Activated T-helper 17 cell treated with anti-CD3 and anti-CD28 coated beads, Interleukin-2, amount 50 U/mL, for 72 hours (primary cell): ENCODE measurements at places on chromosomes 6 and 20.

- no peak for ATAC-seq
Observed at GRCh38 chr20:14764511-14765369, 427.3 kb upstream of the FLRT3 start.

GRCh38 chr6:158808941-158809678 is 10.1 kb downstream of the EZR start:
- peak; percentile 54 for ATAC-seq

- peak; percentile 76 for ATAC-seq
Observed at GRCh38 chr6:111813237-111813636, 60.0 kb downstream of the FYN start.

GRCh38 chr6:43222418-43223059 is 6.7 kb downstream of the DNPH1 start:
- ATAC-seq = no peak

DNA sequence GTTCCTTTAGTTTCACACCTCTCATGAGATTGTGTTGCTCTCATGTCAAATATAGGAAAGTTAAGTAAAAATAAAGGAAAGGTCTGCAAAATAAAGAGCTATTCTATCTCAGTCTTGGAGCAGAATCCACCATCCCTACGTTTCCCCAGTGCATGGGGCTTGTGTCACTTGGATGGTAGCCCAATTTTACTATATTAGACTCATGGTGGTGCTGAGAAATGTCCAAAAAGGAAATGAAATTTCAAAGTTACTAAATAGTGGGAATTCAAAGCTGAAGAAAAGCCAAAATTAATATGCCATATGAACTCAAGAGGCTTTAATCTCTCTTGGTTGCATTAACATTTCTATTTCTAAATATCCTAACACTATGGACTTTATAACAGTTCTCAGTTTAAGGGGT is 1283.3 kb upstream of the GJE1 start:
- no peak for ATAC-seq

DNA sequence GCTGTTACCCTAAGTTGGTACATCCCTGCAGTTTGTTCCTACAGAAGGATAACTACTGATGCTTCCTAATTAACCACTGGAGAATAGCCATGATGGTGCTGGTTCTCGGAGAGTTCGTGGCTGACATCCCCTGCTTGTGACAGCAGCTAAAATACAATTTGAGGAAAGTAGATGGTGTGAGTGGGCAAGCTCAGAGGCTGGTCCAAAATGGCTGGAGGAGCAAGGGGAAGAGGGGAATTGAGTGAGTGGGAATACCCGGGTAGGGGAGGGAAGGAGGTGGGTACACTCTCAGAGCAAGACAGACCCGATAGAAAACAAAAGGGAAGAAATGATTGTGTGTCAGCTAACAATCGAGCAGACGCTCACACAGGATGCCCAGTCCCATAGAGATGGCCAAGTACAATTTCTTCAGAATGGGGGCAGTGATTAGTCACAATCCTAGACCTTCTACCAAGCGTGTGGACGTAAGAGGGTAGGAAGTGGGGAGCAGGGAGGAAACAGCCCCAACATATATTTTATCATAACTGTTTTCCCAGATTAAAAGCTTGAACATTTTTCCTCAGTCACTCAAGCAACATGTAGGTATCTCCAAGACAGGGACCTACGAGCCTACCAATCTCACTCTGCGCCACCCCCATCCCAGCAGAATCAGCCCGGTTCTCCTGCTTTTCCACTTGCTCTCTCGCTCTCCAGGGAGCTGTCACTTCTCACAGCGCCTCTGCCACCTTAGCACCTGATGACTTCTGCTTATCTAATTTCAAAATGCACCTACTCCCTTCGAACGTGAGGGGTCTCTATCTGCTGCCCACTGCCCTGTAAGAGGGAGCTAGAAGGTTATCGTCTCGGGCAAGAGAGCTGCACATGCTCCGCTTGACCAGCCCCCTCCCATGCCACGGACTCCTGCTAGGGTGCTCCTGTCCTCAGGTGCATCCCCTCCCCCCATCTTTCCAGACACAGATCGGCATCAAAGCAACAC is 26.2 kb downstream of the RIPOR2 start:
- ATAC-seq = peak; percentile 41

DNA sequence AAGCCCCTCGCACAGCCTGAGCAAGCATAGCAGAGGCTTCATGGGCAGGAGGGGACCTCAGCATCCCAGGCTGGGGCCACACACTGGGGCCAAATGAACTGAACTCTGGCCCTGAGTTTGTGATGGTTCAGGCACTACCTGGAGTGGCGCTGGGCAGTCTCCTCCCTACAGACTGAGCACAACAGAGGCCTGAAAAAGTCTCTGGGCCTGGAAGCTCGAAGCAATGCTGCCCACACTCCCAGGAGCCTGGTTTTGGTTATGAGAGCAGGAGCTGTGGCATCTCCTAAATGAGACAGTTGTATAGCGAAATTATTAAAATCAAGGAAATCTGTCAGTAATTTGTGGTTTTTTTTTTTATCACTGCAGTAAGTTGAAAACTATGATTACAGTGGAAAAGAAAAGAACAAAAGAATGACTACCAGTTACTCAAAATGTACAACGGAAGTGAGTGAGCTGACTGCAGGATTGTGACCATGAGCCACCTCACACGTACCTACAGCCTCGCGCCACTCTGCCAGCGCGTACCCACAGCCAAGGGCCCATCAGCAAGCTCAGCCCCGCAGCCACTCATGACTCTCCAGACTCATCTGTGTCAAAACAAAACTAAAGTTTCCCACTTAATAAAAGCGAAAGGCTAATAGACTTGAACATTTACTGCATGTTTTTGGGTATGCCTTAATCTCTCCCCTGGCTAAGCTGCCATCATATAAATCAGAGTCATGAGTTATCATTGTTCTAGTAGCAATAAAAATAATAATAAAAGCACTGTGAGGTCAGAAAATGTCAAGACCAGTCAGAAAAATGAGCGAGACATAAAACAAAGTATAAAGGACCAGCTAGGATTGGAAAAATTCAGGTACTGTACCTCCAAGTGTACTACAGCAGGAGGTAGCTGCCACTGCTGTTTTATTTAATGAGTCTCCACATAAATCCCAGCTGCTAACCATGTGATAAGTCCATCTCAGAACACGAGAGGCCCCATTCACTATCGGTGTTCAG is 177.0 kb downstream of the FOXC1 start:
- ATAC-seq = peak; percentile 99

DNA sequence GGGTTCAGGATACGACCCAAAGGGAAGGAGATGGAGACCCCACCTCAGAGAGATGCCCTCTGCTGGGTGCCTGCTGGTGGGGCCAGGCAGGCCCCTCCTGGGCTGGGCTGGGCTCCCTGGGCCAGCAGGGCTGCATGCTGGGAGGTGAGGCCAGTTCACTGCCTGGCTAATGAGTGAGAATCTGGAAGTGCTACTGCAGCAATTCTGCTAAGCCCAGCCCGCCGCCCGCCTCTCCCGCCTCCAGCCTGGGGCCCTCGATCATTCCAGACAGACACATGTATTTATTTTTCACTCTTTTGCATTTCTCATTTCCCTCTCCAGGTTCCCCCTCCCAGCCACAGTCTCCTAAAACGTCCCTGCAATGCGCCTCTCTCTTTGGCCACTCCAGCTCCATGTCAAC is 79.6 kb downstream of the CDH22 start:
- ATAC-seq = no peak

- ATAC-seq = no peak
Observed at GRCh38 chr6:69349771-69350170, 447.0 kb downstream of the LMBRD1 start.

- ATAC-seq = no peak
Observed at GRCh38 chr6:14612016-14612980, 494.7 kb downstream of the CD83 start.

DNA sequence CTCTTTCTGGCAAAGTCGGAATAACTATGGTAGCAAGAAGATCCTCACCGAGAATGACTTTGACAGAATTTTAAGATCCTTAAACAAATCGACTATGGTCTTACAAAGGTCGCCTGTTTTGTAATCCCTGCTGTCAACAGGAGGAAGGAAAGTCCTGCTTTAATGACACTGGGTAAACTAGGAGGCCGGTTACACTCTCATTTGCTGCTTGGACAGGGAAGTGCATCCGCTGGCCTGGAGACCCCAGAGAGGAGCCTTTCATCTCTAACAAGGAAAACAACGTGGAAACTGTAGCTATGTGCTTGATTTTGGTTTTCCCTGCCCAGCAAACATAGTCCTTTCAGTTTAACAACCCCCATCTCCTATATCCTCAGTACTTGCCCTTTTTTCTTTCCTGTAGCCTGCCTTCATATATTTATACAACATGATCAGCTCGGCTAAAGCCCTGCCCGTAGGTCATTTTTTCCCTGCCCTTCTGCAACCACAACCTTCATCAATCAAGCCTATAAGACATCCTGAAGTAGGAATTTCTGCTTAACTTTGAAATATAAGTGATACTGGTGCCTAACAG is 97.2 kb upstream of the RIN2 start:
- no peak for ATAC-seq

DNA sequence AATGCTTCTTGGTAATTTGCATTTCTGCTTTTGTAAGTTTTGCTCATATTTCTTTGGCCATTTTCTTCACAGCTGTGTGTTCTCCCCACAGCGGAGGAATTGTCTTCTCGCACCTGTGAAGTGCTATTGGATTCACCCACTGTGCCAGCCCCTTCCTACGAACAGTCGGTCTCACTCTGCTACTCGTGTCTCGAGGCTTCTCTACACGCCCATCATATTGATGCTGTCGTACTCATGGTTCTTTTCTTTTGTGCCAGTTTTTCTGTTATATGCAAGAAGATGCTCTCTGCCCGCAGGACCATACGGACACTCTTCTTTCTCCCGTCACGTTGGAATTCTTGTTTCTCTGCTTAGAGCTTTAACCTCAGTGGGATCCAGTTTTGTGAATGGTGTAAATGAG is 200.3 kb downstream of the DLL1 start:
- no peak for ATAC-seq

GRCh38 chr20:33971147-33971975 is 22.4 kb upstream of the RALY start:
- ATAC-seq = no peak

DNA sequence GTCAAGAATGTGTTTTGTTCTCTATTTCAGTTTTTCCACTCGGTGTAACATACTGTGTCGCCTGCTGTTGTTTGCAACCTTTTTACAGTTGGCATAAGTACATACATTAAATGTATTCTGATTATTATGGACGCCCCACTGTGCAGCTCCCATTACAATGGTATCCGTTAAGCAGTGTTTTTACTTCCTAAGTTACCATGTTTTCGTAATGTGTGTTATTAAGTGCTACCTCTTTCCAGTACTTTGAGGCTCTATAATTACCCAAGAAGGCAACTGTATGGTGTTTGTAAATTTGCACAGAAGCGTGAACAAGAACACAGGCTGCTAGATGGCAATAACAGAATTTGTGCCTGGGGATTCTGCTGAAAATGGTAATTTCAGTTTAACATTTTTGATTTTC is 568.0 kb upstream of the MARCKS start:
- ATAC-seq = no peak

DNA sequence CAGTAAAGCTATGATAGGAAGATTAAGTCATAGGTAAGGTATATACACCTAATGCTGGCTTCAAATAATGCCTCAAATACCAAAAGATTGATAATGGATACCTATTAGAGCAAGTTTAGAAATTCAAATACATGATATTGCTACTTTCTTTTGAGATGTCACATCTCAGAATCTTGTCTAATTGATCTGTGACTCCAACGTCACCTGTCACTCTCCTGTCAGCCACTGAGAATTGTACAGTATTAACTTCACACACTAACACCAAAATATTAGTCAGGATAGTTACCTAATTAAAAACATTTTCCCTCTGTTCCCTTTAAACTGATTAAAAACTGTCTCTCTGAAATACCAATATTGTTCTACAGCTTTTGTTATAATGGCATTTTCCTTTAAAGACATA is 575.5 kb upstream of the ID4 start:
- ATAC-seq = no peak

- no peak for ATAC-seq
Observed at GRCh38 chr20:4942331-4942730, 59.0 kb downstream of the SLC23A2 start.

GRCh38 chr20:57540890-57541580 is 16.1 kb upstream of the CTCFL start:
- no peak for ATAC-seq

- peak; percentile 69 for ATAC-seq
Observed at GRCh38 chr6:140711019-140711613, 1336.7 kb upstream of the CITED2 start.
